Stimulated activated naive CD4-positive, alpha-beta T cell (primary cell): ENCODE measurements at places on chromosomes 4 and X.

DNA sequence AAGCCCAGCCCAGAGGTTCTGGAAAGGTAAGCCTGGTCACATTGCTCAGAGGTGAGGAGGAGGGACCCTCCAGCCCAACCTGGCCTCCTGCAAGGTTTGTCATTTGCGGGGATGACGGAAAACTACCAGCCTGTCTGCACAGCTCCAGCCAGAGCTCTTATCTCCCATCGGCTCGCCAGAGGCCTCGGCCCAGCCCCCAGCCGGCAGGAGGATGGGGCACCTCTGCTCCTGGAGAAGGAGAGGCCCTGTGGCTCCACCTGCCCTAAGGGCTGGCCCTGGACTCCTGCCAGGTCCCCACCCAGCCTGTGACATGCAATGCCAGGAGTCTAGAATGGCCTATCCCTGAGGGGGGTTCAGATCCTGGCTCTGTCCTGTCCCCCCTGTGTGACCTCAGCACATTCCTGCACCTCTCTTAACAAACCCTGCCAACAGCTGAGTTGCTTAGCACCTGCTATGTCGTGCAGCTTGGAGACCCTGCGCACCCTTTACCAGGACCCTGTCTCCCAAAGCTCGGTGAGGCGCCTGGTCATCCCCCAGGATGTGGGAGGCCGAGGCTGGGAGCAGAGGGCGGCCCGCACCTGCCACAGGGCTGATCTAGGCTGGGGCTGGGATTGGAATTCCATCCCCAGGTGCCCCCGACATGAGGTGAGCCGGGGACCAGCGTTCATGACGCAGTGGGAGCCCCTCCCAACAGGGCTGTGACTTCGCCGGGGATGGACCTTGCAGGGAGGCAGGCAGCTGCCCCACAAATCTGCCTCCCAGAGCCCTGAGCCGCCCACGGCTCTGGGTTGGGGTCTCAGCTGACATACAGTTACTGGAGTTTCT is 14.4 kb downstream of the ADRA2C start:
- DNase-seq, result no peak

DNA sequence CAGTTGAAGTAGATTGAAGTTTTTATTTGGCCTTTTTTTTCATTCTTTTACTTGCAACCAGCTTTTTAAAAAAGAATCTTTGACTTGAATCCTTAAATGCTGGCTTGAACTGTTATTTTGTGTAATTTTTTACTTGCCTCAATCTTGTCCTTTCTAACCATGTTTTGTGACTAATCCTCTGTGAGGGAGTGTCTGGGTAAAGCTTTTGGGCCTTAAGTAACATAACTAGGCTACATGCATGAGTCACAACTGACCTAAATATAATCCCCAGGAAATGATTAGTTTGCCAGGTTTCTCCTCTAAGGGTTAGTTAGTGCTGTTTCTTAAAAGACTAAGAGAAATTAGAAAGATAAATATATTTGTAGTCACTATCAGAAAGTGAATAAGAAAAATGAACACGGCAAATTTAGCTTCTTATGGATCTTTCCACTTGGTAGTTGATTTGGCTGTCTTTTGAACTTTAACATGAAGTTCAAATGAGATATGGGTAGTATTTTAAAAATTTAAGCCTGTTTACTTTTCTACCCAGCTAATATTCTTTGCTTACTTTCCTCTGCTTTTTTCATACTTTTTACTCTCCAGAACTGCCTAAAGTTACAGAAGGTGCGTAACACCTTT is 13.0 kb downstream of the EXOC1 start:
- DNase-seq, result no peak

- no peak for DNase-seq
Observed at GRCh38 chrX:110920991-110921390, 125.4 kb upstream of the CHRDL1 start.

DNA sequence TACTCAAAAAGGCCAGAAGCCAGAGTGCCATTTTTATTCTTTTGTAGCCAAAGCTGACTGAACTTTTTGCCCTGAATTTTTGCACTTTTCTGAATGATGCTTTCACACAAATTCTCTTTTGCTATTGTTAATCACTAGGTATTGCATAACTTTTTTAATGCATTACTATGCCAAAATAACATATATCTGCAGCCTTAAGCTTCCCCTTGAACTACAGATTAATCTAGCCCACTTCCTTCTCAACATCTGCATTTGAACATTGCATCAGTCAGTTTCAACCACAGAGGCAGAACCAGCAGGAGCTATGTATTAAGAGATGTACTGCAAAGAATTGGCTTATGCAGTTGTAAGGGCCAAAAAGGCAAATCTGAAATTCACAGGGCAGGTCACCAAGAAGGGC is 197.6 kb upstream of the GYPA start:
- DNase-seq, result no peak

DNA sequence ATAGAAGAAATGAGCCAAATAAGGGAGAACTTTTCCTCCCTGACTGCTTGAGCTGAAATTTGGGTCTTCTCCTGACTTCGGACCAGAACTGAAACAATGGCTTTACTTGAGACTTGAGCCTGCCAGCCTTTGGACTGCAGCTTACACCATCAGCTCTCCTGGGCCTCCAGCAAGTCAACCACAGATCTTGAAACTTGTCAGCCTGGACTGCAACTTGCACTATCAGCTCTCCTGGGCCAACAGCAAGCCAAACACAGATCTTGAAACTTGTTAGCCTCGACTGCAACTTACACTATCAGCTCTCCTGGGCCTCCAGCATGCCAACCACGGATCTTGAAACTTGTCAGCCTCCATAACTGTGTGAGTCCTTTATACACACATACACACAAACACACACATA is 425.9 kb upstream of the PCDH7 start:
- no peak for DNase-seq

GRCh38 chr4:142264961-142265360 is 581.1 kb downstream of the INPP4B start:
- DNase-seq, result no peak

DNA sequence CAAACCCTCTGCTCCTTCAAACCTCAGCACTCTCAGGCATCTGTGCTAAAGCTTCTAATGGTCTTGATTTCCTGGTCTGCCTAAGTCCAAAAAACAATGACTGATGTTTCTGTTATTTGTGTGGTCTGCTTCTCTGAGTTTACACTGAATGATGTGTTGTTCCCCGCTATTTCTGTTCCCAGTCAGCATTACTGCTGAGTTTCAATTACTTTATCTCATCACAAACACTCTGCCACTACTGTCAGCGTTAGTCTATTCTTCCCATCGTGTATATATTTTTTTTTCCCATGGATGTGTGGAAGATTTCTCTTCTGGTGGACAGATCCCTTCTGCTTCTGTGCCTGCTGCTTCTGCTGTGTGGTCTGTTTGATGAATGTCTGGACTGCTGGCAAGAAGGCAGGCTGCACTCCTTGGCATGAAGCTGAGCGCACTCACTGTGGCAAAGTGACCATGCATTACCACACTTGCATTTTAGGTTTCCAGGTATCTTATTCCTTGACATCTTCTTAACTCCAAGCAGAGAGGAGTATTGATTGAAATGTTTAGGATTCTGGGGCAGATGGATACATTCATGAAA is 106.9 kb upstream of the PAQR3 start:
- no peak for DNase-seq

DNA sequence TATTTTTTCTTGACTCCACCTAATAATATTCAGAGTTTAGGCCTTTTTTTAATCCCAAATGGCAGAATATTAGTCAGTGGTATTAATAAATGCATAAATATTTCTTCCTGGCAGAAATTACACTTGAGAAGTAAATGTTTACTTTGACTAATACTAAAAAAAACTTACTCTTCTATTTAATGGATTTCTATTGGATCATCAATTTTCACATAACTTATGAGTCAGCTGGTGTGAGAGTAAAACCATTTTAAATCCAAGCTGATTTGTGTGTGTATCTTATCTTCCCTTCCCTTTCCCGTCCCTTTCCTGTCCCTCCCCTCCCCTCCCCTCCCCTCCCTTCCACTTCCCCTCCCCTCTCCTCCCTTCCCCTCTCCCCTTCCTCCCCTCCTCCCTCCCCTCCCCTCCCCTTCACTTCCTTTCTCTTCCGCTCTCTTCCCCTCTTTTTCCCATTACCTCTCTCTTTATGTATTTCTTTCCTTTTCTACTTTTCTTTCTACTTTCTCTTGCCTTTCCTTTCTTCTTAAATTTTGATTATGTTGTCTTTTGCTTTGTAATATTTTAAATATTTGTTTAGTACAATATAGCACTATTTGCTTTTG is 630.1 kb upstream of the EPHA5 start:
- no peak for DNase-seq

DNA sequence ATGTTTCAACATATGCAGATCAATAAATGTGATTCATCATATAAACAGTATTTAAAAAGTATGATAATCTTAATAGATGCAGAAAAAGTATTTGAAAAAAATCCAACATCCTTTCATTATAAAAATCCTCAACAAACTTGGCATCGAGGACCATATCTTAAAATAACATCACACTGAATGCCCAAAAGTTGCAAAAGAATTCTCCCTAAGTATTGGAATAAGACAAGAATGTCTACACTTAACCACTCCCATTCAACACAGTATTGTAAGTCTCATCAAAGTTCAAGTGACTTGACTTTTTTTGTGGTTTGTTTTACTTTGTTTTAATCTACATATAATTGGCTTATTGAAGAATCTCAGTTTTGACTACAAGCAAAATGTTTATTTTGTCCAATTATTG is 779.0 kb upstream of the SLIT2 start:
- no peak for DNase-seq

DNA sequence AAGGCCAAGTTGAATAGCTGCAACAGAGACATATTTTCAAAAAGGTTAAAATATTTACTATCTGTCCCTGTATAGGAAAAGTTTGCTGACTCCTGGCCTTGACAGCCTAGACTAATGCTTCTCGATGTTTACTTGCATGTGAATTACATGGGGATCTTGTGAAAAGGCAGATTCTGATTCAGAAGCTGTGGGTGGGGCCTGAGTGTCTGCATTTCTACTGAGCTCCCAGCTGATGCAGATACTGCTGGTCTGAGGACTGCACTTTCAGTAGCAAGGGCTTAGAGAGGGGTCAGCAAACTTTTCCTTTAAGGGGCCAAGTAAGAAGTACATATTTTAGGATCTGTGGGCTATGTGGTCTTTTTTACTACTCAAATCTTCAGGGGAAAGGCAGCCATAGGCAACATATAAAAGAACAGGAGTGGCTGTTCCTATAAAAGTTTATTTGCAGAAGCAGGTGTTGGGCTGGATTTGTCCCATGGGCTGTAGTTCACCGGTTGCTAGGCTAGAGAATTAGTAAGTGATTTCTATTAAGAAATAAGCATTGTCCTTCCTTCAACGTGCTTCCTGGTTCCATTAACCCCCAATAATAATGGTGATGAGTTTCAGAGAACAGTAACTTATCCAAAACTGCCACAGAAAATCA is 97.2 kb upstream of the PDE5A start:
- no peak for DNase-seq

- no peak for DNase-seq
Observed at GRCh38 chr4:28883211-28883610, 1837.0 kb upstream of the PCDH7 start.

DNA sequence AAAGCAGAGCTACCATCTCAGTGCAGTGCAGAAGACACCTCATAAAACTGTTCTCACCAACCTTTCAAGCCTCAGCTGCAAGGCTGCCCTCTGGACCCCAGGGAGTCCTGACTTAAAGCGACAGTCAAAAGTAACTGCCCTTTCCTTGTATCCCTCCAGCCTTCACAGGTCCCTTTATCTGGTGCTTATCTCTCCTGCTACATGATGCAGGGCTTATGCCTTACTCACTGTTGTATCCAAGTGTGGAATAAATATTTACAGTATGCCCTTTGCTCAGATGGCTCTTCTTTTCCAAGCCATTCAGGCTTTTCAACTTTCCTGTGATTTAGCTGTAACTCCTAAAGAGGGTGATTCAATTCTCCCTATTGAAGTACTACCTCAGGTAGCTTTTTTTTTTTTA is 92.6 kb downstream of the KDR start:
- DNase-seq, result no peak

DNA sequence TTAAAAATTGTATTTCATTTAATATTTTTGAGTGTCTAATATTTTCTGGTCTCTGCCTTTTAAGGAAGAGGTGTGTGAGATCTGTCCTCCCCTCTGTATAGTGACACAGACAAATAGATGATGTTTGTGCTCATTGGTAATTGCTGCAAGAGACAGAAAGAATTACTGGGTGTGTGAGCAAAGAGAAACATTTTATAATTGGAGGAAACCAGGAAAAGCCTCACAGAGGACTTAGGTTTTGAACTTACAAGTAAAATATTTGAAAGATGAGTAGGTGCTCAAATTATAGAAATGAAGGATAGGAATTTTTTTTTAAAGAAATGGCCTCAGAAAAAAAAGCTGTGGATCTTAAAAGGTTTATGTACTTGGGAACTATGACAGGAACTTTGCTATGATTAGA is 149.8 kb downstream of the SPCS3 start:
- DNase-seq, result no peak

DNA sequence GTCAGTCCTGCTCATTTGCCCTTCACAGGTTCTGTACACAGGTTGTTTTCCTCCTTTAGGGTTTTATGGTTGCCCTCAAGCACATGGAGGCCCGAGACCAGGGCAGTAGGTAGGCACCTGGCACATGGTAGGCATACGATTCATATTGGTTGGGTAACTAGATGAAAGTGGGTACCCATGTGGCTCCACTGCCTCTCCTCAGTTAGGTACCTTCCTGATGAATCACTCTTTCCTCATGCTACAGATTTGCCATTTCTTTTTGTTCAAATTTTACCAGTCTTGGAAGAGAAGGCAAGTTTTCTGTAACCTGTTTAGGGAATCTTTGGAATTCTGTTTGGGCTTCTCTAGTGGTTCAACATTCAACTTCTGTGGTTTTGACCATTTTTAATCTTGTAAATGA is 121.3 kb downstream of the FHIP1A start:
- no peak for DNase-seq

DNA sequence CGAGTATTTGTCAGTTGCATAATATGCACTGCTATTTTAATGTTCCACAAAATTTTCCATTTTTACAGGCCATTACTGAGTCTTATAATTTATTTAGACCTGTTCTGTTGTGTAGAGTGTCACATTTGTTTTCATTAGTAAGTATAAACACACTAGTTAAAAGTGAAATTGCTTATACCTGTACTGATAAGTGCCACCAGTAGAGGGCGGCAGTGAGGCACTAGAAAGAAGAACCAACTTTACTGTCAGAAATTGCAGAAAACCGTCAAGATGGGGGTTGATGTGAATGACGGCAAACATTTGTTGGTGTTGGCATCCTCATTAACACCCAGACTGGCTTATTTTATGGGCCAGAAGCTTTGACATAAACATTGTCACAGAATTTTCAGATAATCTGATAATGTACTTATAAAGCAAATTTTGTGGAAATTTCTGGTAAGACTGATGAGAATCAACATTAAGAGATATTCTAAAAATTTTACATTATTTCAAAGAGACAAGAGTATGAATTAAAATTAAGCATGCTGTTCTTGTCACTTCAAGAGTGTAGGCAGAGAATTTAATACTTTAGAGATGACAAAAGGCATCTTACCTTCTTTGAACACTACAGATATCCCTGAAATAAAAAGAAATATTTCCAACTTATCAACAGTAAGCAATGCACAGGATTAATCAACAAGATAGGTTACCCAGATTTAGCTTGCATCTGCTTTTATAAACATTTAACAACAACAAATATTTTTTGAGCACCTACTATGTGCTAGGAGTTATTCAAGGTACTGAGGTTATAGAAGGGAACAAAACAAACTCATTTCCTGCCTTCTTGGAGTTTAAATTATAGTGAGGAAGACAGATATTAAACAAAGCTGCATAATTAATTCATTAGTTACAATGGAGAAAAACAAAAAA is 24.9 kb downstream of the ALPK1 start:
- peak; percentile 65 for DNase-seq

GRCh38 chr4:120062663-120063195 is 3.9 kb downstream of the MAD2L1 start:
- no peak for DNase-seq
